ENCODE measurements at places on chromosomes 12 and 14.

DNA sequence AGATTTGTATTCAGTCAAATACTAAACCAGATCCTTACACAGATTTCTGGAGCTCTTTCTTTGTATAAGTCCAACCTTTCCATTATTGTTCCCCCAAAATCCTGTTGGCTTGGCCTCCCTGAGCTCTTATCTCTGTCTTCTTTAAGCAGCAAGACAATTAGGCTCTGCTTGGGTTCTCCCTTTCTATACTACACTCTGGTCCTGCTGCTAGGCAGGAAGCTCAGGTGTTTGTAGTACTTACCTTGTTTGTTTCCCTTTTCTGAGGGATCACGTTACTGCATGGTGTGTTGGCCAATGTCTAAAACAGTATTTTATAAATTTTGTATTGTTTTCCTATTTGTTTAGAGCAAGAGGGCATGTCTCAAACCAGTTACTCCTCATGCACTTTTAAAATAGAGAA is 192.9 kb downstream of the PRKD1 start:
- no peak for DNase-seq

GRCh38 chr14:96497087-96497486 is 5.1 kb upstream of the PAPOLA start:
- no peak for DNase-seq

DNA sequence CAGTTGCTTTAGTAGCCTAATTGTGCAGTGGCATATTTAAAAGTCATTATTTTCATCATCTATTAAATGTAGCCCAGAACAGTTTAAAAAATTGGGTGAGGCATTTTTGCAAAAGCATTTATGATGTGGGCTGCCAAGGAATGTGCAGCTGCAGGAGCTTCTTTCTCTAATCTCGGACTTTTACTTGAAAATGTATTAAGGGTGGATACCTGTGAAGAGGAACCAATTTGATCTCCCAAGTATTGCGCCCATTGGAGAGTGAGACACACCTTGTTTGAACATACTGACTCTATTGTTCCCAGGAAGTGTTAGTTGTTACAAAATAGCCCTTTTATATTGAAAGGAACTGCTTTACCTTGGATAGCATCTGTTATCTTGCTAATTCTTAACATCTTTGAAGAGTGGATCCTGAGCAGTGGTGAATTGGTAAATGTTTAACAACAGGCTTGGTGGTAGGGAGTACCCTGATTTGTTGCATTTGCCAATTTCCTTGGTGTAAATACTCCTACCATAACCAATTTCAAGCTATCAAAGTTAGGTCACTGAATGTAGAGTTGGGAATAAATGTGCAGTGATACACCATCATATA is 42.5 kb upstream of the HMGA2 start:
- DNase-seq, result no peak

GRCh38 chr14:75291331-75291730 is 12.7 kb downstream of the FOS start:
- no peak for DNase-seq

DNA sequence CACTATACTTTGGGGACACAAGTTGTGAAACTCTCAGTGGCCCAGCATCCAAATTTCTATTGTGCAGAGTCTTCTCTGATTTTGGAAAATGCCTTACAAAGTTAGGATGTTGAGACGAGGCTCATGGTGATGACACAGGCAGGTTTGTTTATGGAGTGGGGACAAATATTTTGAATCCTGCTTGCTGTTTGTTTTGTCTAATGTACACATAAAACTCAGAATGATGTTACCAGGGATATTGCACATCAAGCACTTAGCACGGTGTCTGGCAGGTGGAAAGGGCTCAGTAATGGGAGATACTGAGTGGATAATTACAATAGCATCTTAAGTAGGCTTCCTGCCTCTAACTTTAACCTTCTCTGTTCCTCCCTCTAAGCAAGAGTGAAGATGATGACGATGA is 628.9 kb upstream of the TBX3 start:
- no peak for DNase-seq

DNA sequence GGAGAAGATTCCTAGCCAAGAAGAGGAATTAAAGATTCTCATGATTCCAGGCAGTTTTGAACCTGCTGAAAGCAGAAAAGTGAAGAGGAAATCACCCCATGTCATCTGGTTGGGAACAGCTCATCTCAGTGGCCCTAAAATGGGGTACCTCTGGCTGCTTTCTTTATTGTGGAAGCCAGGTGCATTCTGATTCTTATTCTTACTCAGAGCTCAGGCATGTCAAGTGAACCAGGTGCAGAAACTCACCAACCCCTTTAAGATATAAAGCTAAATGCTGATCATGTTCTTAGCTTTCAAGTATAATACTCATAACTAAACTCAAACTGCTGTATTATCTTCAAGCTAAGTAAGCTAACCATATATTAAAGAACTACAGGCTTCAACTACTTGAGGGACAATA is 253.9 kb upstream of the ARID2 start:
- no peak for DNase-seq

All from stimulated activated CD4-positive, alpha-beta T cell treated with anti-CD3 and anti-CD28 coated beads, Interleukin-2, amount 100 ng/mL, for 24 hours (primary cell).